ENCODE measurements at places on chromosomes 5 and 9.
A peak's percentile ranks its signal among the peaks of the same experiment; 100 is the strongest.

DNA sequence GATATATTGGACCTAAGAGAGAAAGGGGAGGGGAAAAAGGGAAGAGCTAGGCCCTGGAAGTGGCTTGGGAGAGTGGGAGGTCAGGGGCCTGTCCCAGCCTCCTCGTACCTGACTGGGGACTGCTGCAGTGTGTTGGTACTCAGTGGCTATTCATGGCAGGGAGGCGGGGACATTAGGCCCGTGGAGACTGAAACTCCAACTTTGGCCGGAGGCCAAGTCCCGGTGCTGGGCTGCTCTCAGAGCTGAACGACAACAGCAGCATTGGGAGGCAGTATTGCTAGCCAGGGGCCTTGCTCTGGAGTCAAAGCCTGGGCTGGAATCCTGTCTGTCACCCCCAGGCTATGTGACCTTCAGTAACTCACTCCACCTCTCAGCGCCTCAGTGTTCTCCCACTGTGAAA is 37.8 kb downstream of the NEURL1B start:
- DNase-seq = no peak

- no peak for DNase-seq
Measured at GRCh38 chr5:75009556-75010345, 42.6 kb downstream of the GCNT4 start.

- DNase-seq = no peak
Measured at GRCh38 chr5:177507165-177507564, 2.5 kb downstream of the DOK3 start.

DNA sequence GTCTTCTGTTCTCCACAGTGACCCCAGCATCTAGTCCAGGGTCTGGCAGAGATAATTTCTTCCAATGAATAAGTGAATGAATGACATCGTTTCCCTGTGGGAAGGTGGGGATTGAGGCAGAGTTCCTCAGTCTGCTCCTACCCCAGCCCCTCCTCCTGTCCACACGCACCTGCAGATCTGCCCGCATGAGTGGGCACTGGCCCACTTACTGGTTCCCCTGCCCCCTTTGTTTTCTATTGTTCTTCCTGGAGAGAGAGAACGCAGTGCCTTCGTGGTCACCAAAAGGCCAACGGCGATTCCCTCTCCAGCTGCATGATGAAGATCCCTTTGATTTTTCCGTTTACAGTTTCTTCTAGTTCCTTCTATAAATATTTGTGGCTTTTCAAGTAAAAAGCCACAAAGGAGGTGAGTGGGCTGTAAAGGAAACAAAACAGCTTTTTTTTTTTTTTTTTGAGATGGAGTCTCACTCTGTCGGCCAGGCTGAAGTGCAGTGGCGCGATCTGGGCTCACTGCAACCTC is 5.8 kb upstream of the FPGS start:
- no peak for DNase-seq

- no peak for DNase-seq
Measured at GRCh38 chr5:127529904-127530682, 12.7 kb downstream of the PRRC1 start.

- DNase-seq = no peak
Measured at GRCh38 chr9:129235931-129236331, 57.9 kb upstream of the IER5L start.

DNA sequence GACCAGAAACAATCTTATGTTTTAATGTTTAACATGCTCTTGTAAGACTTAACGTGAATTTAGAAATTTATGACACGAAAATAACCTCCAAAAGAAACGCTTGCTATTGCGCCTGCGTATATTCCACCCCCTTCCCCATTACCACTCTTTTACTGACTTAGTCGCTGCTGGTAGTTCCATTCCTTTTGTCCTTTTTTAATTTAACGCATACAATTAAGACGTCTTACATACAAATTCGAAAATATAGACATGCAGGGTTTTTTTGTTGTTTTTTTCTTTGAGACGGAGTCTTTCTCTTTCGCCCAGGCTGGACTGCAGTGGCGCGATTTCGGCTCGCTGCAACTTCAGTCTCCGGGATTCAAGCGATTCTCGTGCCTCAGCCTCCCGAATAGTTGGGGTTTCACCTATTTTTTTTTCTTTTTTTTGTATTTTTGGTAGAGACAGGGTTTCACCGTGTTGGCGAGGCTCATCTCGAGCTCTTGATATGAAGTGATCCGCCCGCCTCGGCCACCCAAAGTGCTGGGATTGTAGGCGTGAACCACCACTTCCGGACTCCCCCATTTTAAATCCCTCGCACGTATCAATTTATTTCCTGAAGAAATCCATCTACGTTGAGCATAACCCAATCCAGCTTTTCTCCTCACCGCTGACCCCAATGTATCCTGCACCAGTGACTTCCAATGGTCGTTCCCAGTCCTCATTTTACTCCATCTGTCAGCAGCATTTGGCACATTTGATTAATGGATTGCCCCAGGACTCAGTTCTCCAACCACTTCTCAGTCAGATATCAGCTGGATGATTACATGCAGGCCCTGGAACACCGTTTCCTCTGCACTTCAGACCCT is 684 bp upstream of the MED7 start:
- DNase-seq = peak; percentile 81

- DNase-seq = no peak
Measured at GRCh38 chr9:130872093-130872492, 24.5 kb downstream of the QRFP start.

GRCh38 chr5:143509758-143510221 is 106.3 kb upstream of the NR3C1 start:
- DNase-seq = no peak

- no peak for DNase-seq
Measured at GRCh38 chr9:116264361-116264760, 110.8 kb downstream of the PAPPA start.

DNA sequence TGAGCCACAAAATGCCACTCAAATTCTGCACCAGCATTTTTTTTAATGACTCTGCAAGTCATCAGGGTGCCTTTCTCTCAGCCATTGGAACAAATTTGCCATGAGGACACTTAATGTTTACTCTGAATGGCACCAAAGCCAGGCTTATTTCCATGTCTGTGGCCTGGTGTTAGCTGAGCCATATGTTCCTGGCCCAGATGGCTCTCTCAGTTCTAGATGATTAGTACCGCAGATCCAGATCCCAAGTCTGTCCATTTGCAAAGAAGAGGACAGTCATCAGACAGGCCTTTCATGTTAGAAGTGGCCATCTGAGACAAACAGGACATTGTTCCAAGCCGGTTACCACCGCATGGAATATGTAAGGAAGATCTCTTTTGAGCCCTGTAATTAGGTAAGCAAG is 70.3 kb downstream of the INSYN2B start:
- DNase-seq = no peak

DNA sequence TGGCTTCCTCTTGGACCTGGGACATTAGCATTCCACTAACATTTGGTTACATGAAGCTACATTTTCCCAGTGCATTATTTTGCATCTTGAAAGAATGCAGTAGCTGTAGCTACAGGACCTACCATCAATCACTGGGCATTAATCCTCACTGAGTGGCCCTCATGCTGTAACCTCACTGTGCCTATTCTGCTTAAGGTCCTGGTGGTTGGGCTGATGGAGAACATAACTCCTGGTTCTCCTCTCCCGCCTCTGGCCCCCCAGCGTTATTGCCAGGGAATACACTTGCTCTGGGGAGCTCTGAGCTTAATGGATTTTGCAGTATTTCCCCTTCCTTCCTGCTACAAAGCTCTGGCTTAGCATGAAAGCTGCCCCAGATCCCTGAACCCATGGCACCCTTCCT is 111.5 kb upstream of the EQTN start:
- DNase-seq = no peak

DNA sequence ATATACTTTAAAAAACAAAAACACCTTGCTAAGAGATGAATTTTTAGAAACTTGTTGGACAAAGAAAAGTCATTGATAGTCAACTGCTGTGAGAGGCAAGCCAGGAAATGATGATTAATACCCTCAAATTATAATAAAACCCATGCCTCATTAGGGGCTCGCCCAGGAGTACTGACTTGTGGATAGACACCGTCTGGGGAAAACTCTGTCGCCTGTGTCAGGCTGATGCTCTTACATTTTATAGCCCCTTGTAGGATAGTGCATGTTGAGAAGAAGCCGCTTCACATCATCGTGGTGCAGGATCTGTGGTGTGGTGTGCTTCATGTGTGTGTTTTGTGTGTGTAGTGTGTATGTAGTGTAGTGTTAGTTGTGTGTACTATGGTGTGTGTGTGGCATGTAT is 39.1 kb downstream of the SYK start:
- no peak for DNase-seq

- DNase-seq = no peak
Measured at GRCh38 chr9:1373445-1373844, 323.3 kb downstream of the DMRT2 start.

DNA sequence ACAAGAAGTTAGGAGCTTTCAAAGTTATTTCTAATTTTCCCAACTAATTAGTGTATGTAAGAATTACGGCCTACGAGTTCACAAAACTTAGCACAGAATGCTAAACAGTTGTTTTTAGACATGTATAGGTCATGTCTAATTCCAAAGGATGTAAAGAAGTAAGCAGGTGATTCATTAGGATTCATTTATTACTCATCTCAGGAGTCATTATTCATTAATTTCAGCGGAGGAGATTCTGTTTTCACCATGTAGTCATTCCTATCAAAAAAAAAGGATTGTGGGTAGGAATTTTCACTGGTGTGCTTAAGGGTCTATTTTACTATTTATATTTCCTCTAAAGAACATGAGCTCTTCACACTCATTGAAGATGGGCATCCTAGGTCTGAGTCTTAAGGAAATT is 532.2 kb downstream of the ACTL7B start:
- DNase-seq = no peak

- no peak for DNase-seq
Measured at GRCh38 chr5:137040024-137040423, 459.1 kb downstream of the SPOCK1 start.

DNA sequence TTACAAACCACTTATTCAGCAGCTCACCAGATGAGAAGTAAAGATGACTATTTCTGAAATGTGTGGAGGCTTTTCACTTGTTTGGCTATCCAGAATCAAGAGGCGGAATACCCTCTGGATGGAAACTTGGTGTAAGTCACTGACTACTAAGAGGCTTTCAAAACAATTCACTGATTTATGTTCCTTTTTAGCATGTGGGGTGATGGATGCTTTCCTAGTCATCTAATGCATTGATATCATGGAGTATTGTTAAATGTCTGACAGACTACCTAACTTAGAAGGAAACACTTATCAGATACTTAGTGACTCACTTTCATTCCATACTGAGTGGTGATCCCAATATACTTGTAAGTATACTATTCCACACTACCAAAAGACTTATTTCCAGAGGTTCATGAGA is 141.4 kb downstream of the PLK2 start:
- no peak for DNase-seq

GRCh38 chr5:152824316-152824715 is 419.2 kb upstream of the NMUR2 start:
- DNase-seq = no peak

DNA sequence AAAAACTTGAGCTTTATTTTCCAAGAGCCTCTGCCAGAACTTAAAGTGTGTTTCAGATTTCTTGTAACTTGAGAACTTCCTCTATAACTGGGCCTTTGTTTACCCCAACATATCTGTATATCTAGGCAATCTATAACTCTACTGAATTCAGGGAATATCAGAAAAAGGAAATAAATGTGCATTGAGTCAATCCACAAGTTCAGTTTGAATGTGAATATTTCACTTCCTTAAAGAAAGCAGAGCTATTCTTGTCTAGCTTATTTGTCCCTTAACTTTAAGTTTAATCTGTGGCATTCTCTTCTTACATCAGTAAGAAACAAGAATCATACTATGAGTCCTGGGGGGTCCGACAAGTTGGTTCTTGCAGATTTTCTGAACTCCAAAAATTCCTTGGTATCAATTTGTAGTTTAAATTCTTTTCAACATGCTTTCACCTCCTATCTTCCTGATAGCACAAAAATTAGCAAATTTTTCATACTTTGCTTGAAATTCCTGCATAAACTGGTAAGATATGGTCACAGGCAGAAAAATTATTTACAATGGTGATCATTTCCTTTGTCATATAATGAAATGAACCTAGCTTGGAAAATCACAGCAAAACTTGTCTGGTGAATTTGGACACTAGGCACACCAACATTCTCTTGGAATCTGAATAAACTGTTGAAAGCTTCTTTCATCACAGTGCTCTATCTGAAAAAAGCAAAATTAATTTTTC is 19.8 kb upstream of the ITGA1 start:
- DNase-seq = no peak

DNA sequence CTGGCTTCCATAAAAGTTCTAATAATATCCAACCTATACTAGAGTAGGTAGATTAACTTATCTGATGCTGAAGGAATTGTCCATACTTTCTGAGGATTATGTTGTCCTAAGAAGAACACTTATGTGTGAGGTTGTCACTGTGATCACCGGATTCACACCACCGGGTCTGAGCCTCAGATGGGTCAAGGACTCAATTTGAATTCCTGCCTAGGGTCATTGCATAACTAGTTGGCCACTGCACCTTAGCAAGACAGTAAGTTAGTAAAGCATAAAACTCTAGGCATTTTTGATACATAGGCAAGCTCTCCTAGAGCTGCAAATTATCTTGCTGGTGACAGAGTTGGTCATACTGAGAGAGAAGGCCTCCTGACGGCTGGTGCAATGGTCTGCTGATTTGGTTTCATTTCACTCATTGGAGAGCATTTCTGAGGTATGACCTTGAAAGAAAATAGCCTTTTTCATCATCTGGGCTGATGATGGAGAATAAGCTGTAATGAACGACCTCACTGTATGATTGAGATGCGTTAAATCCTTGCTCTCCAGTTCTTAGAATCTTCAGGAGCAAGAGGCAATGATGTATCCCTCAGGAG is 72.0 kb upstream of the CKMT2 start:
- DNase-seq = no peak

- DNase-seq = no peak
Measured at GRCh38 chr9:72043576-72043975, 16.8 kb downstream of the C9orf57 start.

GRCh38 chr9:114774524-114774923 is 31.3 kb downstream of the TNFSF15 start:
- DNase-seq = peak; percentile 28

GRCh38 chr5:13746026-13746425 is 198.5 kb downstream of the DNAH5 start:
- DNase-seq = no peak

DNA sequence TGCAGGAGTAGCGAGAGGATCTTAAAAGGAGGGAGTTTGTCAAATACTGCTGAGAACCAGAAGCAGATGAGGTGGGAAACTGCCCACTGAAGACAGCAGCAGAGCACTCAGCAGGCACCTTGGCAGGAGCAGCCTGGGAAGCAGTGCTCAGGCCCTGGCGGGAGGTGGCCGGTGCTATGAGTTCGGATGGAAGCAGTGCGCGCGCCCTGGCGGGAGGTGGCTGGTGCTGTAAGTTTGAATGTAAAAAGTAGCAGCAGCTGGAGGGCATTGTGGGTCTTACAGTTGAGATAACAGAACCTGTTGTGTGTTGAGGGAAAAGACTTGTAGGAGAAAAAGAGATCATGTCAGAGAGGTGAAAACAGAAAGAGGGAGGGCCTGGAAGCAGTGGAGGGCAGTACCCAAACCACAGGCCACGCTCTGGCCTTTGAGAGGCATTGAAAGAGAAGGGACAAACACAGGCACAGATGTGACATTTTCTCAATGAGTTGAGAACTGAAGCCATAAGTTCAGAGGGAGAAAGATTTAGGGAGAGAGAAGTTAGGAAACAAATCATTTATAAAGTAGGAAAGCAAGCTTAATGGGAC is 130.9 kb downstream of the ERCC6L2 start:
- DNase-seq = no peak
